ENCODE measurements at places on chromosomes 11 and 22. TPM values are rescaled to one million over a fixed set of nuclear protein-coding genes. Genes with fewer than 3 reads are reported as not detected.

Gene GRAMD1B
- total RNA-seq, result 5.9 TPM

Gene PANX2
- 2.0 TPM for total RNA-seq

Gene NAV2
- 21.4 TPM for total RNA-seq

DNA sequence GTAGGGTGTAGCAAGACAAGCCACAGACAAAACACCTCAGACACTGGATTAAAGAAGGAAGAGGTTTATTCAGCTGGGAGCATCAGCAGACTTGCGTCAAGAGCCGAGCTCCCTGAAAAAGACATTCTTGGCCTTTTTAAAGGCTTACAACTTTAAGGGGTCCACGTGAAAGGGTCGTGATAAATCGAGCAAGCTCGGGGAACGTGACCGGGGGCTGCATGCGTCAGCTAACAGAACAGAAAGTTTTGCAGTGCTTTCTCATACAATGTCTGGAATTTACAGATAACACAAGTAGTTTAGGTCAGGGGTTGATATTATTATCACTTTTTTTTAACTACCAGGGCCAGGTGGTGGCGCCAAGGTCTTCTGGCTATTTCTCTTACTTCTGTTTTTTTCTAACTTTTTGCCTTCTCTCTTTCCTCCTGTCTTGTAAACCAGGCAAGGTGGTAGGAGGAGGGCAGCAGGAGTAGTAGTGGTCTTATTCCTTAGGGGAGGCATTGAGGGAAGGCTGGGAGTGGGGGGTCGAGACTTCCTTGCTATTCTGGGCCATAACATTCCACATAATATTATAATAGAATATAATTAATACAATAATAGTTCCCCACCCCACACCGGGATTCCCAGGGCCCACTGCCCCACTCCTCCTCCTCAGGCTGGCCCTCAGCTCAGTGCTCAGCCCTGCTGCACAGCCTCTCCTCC lies 587 bp upstream of the ALDH3B1 start:
- peak overlapping the region; percentile 97 for H3K27ac ChIP-seq
- peak overlapping the region; percentile 88 for H3K4me3 ChIP-seq
- no peak for DNase-seq
- H3K36me3 ChIP-seq, result peaks cover 68% of the 10 kb centered on the region

Gene C11orf65
- not detected for total RNA-seq

Gene CHRM1
- total RNA-seq, result not detected

- DNase-seq, result no peak
- peaks cover 34% of the 10 kb centered on the region for H3K4me1 ChIP-seq
- no peak overlapping the region for H3K27ac ChIP-seq
- no peaks in the 10 kb centered on the region for H3K27me3 ChIP-seq
These were observed 10.7 kb downstream of the STIM1 start for GRCh38 chr11:3866206-3866605.

Gene CHADL
- 0.73 TPM for total RNA-seq

DNA sequence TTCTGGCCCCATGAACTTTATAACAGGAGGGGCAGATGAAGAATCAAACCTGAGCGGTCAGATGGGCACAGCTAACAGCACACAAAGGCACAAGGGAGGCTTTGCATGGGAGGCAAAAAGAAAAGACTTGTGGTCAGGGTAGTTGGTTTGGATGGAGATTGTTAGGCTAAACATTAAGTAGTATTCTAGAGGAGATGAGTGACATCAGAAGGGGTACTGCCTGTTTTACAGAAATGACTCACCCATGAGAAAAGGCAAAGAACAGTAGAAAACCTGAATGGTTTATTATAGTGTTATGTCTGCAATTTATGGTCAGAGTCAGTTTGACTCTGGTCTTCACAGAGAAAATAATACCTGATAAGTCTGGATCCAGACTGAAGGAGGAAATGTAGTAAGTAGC lies 129.8 kb upstream of the KIRREL3 start:
- DNase-seq, result no peak
- H3K27ac ChIP-seq, result peak overlapping the region; percentile 17
- no peak overlapping the region for H3K4me3 ChIP-seq
- no peaks in the 10 kb centered on the region for H3K27me3 ChIP-seq
- H3K4me1 ChIP-seq, result peaks cover 10% of the 10 kb centered on the region

DNA sequence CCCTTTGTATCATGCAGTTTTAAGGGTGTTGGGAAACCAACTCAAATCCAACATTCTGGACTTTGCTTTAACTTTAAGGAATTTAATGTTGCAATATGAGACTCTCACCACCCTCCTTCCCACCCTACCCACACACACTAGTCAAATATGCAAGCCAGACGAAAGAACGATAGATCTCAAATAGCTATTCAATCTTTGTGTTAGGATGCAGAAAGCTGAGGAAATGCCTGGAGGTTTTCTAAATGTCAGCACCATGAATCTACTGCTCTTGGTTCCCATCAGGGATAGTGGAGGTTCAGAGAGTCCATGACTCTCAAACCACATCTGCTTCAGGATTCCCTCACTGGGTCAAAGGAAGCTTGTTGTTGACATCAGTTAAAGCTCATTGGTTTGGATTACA lies 33.7 kb downstream of the EXPH5 start:
- H3K36me3 ChIP-seq, result peaks cover 7% of the 10 kb centered on the region
- H3K27me3 ChIP-seq, result no peaks in the 10 kb centered on the region
- no peak for DNase-seq
- no peak overlapping the region for H3K4me3 ChIP-seq

DNA sequence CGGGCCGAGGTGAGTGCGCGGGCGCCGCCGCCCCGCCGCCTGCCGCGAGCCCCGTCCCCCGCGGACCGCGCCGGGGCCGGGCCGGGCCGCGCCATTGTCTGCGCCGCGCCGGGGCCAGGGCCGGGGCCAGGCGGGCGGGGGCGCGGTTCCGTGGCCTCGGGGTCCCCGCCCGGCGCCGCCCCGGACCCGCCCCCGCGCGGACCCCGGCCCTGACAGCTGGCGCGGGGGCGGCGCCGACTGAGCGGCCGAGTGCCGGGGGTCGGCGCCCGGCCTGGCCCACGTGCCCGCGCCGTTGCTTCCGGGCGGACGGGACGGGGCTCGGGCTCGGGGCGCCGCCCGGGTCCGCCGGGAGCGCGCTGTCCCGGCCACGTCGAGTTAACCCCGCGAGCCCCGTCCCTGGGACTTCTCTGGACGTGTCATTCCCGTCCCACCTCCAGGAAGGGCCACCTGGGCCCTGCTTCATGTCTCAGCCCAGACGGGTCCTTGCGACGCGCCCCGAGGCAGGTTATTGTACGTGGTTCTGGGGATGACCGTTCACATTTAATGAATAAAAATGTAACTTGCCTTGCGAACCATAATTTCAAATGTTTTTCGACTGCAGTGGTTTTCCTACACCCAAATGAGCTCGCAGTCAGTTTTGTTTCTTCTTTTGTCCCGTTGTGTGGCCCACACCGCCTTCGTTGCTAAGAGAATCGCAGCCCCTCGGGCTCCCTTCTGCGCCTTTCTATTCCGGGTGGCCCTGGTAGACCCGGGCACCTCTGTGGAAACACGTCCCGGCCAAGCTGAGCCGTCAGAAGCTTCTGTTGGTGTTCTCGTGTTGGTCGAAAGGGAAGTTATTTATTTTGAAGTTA lies 562 bp downstream of the ZBED4 start:
- H3K27ac ChIP-seq, result peak overlapping the region; percentile 89
- peaks cover 50% of the 10 kb centered on the region for H3K36me3 ChIP-seq
- peak overlapping the region; percentile 94 for H3K4me3 ChIP-seq
- peak; percentile 38 for DNase-seq

DNA sequence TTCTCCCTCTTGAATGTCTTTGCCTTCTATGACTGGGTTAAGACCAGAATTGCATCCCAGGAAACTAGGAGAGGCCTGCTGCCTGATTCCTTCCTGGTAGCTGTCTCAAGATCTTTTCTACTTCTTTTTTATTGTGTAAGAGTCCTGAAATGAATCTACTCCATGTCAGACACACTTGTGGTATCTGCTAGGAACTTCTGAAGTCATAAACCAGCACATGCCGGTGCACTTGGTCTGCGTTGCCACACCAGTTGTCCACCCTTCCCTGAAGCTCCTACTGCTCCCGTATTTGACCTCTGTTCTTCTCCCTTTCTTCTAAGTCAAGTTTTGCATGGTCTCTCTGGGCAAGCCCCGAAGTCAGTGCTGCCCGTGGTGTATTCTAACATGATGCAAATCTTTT lies 644.2 kb downstream of the ETS1 start:
- H3K4me1 ChIP-seq, result no peaks in the 10 kb centered on the region
- DNase-seq, result no peak
- H3K4me3 ChIP-seq, result no peak overlapping the region

Gene CCDC15
- total RNA-seq, result 2.3 TPM

DNA sequence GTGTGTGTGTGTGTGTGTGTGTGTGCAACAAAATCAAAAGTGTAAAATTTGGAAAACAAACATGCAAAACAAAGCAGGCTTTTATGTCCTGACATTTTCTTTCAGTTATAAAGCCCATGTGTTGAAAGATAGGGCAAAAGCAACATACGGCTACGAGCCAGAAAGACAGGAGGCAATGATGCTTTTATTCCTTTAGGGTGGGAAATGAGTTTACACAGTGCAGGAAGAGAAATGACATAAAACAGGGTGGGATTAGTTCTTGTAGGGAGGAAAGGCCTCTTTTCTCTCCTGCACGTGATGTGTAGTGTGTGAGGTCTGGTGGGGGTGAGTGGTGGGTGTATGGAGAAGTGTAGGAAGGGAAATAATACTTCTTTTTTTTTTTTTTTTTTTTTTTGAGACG lies 29.4 kb downstream of the IL18 start:
- H3K27ac ChIP-seq, result no peak overlapping the region

DNA sequence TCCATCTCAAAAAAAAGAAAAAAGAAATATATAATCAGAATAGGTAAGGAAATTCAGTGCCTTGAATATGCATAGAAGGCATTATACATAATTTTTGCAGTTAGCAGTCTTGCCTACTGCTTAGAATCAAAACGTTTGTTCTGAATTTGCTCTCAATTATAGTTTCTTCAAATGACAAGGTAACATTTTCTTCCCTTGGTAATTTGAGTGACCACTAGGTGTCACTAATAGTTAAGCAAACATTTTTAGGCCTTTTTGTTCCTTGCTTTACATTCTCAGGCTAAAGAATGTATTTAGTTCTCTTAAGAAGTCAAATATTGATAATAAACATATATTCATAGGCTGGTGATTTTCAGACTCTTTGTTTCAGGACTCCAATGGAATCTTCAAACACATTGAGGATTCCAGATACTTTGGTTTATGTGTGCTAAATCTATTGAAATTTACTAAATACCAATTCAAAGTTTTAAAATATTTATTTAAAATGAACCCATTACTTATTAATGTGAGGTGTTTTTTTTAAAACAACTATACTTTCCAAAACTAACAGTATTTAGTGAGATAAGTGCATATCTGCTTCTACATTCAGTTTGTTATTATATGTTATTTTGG lies 55.0 kb upstream of the DEPDC7 start:
- no peaks in the 10 kb centered on the region for H3K36me3 ChIP-seq
- no peak overlapping the region for H3K27ac ChIP-seq
- H3K4me1 ChIP-seq, result no peaks in the 10 kb centered on the region

- peaks cover 46% of the 10 kb centered on the region for H3K27me3 ChIP-seq
- no peaks in the 10 kb centered on the region for H3K4me1 ChIP-seq
These were observed 67.8 kb downstream of the SYT9 start for GRCh38 chr11:7319501-7319900.

- H3K27me3 ChIP-seq, result no peaks in the 10 kb centered on the region
- no peak overlapping the region for H3K4me3 ChIP-seq
- DNase-seq, result no peak
- H3K36me3 ChIP-seq, result peaks cover 7% of the 10 kb centered on the region
These were observed 17.2 kb upstream of the CD59 start for GRCh38 chr11:33753304-33753967.

- no peak overlapping the region for H3K27ac ChIP-seq
- no peaks in the 10 kb centered on the region for H3K27me3 ChIP-seq
- no peaks in the 10 kb centered on the region for H3K4me1 ChIP-seq
- DNase-seq, result no peak
- no peak overlapping the region for H3K4me3 ChIP-seq
These were observed 67.9 kb upstream of the PITPNB start for GRCh38 chr22:27986937-27987336.

Gene ASCL2
- total RNA-seq, result not detected

GRCh38 chr22:40898850-40899357 lies 37.0 kb upstream of the DNAJB7 start:
- peaks cover 10% of the 10 kb centered on the region for H3K36me3 ChIP-seq
- H3K27ac ChIP-seq, result no peak overlapping the region
- H3K4me3 ChIP-seq, result no peak overlapping the region

GRCh38 chr22:45577746-45578523 lies 75.3 kb downstream of the FBLN1 start:
- H3K36me3 ChIP-seq, result no peaks in the 10 kb centered on the region
- H3K4me1 ChIP-seq, result peaks cover 18% of the 10 kb centered on the region
- H3K27ac ChIP-seq, result peak overlapping the region; percentile 69
- no peaks in the 10 kb centered on the region for H3K27me3 ChIP-seq
- peak; percentile 91 for DNase-seq

Gene BACE1
- total RNA-seq, result 9.6 TPM

- H3K4me1 ChIP-seq, result peaks cover 48% of the 10 kb centered on the region
- no peak overlapping the region for H3K27ac ChIP-seq
- peaks cover 11% of the 10 kb centered on the region for H3K36me3 ChIP-seq
- H3K27me3 ChIP-seq, result peaks cover 3% of the 10 kb centered on the region
- no peak overlapping the region for H3K4me3 ChIP-seq
These were observed 4.6 kb upstream of the APOL4 start for GRCh38 chr22:36206255-36206654.

DNA sequence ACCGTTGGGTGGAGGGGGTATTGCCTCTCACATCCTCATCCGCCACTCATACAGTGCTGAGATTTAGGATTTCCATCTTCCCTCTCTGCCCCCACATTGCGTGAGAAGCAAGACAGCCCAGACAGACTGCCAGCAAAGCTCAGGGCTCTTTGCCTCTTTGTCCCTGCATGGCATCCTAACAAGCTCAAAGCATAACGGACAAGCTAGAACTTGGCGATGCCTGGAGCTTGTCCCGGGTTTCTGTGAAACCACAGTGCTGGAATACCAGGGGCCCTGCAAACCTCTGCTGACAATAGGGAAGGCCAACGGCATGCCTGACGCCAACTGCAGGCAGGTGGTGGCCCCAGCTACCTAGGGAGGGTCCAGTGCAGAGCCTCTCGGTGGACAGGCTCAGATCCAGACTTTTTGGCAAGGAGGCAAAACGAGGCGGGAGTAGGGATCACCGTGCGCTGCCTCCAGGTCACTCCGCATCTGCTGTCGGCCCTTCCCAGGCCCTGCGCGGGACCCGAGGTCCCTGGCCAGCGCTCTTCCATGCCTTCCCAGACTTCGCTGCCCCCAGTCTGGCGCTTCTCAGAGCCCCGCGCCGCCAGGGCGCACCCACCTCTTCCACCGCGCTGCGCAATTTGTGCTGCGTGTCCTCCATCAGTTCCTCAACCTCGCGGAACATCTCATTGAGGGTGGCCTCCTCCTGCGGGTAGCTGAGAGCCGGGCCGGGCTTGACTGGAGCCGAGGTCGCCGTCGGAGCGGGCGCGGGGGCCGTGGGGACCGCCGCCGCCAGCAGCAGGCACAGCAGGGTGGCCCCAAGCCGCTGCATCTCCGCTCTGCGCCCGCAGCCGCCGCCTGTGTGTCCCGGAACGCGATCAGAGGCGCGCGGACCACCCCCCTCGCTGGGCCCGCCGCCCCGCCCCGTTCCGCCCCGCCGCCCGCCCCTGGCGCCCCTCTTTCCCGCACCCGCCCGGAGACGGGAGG lies at the start of gene DKK3:
TSS of gene DKK3 (minus strand) at position 858 of the 969 bp plus-strand sequence. CDS start at position 814, 44 bp downstream.
- H3K27ac ChIP-seq, result no peak within 1 kb of the TSS
- peaks cover 20% of the 10 kb centered on the region for H3K27me3 ChIP-seq
- DNase-seq, result no peak
- peaks cover 7% of the 10 kb centered on the region for H3K36me3 ChIP-seq
- peak within 1 kb of the TSS; percentile 67 for H3K4me3 ChIP-seq

Data from Calu3 (cell line).